Activated T-cell treated with anti-CD3 and anti-CD28 coated beads, Interleukin-2, amount 50 U/mL, for 4 hours (primary cell): ENCODE measurements at places on chromosomes 6 and 20.

DNA sequence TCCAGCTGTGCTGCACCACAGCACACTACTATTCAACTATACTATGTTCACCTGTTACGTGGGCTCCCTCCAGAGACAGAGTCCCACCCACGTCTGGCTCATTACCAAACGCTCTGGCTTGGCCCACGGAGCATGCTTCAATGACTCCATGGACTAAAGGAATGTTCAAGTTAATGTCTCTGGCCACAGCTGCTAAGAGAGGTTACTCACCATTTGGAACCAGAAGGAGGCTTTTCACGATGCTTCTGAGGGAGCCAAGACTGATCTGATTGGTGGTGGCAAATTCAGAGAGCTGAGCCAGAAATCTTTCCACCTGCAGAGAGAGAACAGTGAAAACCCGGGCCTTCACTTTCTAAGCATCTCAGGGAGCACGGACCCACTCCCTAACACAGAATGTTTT lies 15.6 kb downstream of the COMMD7 start:
- DNase-seq, result no peak

GRCh38 chr20:18466574-18466893 lies 296 bp downstream of the DZANK1 start:
- no peak for DNase-seq

- no peak for DNase-seq
Measured at GRCh38 chr6:15501826-15502445, 160.9 kb downstream of the DTNBP1 start.

- DNase-seq, result no peak
Measured at GRCh38 chr6:24822696-24823095, 24.0 kb upstream of the ARMH2 start.

DNA sequence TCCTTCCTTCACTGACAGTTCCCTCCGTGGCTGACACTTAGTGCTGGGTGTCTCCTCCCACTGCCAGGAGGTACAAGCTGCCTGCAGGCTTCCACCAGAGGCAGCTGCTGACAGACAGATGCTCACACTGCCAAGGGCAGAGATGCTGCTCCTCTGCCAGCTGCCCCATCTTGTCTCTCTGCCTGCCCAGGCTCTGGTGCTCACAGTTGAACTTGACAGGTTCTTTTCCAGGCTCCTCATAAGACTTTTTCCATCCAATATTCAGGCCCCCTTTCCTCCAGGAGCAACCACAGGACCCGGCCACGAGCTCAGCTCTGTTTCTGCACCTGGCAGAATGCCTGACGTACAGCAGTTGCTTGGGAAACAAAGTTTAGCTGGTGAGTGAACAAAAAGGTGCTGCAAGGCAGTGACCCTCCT lies 79.8 kb downstream of the PSMB1 start:
- no peak for DNase-seq

DNA sequence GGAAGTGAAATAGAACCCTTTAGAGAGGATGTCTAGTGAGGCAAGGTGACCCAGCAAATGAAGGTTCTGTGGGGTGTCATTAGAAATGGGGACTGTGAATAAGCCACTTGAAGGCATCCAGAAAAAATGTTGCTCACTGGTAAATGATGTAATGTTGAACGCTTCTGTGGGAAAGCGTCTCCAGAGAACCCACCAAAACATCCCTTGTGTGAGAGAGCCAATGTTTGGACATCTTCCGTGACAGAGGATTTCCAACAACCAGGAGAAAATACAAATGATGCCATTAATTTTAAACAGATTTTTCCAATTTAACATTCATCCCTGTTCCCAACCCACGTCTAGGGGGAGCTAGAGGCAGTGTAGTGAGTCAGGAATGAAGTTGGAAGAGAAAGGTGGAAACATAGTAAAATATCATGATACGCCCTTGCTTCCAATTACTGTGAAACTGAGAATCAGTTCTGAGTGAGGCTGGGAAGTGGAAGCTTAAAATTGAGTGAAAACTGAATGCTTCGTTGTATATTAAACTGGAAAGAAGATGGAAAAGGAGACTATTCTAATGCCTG lies 584.2 kb downstream of the CD109 start:
- no peak for DNase-seq

- no peak for DNase-seq
Measured at GRCh38 chr20:38601216-38602184, at the start of gene ARHGAP40. Gene ARHGAP40, plus strand, starts transcription at chr20:38601809.

GRCh38 chr6:97282238-97282725 lies 734 bp downstream of the MMS22L start:
- no peak for DNase-seq

- no peak for DNase-seq
Measured at GRCh38 chr20:3749689-3750531, 17.4 kb downstream of the HSPA12B start.

- no peak for DNase-seq
Measured at GRCh38 chr6:153135681-153136080, 4.6 kb upstream of the RGS17 start.

DNA sequence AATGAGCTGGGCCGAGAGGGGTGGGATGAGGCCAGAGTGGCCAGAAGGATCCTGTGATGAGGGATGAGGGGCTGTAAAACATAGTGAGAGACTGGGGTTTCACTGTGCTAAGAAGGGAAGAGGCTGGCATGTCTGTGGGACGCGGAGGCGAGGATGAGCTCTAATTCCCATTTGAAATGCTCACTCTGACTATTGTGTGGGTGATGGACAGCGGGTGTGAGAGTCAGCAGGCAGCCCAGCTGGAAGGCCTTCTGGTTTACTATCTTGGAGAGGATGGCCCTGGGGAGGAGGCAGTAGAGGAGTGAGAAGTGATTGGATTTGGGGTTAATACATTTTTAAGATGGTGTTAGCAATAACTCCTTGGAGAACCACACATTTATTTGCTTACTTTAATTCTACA lies 9.5 kb upstream of the MICA start:
- DNase-seq, result no peak

- DNase-seq, result no peak
Measured at GRCh38 chr20:37418591-37419109, 72.7 kb downstream of the SRC start.

DNA sequence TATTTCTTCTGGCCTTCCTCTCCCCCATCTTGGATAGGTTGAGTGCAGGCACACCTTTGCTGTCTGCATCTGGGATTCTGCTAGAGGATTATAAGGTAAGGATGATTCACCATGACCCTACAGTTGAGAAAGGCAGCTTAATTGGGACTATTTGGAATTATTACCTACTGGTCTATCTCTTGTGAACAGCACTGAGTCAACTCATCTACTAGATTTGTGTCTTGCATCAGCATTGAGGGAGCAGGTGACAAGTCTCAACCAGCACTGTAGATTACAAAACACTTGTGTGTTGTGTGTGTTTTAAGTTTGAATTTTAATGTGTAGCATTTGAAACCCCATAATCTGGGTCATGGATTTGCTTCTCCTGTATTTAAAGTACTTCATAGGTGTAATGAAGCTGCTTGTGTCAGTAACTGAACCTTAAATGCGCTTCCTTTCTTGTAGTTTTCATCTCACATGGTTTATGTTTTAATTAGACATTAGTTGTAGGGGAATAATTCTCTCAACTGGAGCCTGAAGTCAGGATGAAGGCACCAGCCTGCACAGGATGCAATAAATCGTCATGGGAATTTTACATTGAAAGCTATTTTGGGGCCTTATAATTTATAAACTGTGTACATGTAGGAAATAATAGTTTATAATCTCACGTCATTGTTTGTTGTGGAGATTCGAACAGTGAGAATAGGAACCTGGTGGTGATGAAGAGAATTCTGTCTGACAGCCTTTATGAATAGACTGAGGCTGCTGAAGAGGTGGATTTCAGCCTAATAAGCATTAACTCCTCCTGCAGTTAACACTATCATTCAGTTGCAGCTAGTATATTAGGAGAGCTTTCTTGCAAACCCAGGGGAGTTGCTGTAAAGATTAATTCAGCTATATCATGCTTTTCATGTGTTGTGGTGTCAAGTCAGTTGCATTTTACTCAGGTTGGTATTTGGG lies 125.1 kb downstream of the JARID2 start:
- DNase-seq, result no peak

DNA sequence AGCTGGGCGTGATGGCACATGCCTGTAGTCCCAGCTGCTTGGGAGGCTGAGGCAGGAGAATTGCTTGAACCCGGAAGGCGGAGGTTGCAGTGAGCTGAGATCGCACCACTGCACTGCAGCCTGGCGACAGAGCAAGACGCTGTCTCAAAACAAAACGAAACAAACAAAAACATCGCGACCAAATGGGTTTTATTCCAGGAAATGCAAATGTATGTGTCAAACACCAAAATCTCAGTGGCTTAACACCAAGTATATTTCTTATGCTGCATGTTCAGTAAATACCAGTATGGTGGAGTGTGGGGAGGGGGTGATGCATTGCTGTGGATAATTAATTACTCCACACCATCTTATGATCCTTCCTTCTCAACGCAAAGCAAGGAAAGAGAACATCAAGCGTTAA lies 28.1 kb downstream of the ACTR5 start:
- no peak for DNase-seq

GRCh38 chr20:51208162-51208561 lies 185.3 kb upstream of the KCNG1 start:
- DNase-seq, result no peak

DNA sequence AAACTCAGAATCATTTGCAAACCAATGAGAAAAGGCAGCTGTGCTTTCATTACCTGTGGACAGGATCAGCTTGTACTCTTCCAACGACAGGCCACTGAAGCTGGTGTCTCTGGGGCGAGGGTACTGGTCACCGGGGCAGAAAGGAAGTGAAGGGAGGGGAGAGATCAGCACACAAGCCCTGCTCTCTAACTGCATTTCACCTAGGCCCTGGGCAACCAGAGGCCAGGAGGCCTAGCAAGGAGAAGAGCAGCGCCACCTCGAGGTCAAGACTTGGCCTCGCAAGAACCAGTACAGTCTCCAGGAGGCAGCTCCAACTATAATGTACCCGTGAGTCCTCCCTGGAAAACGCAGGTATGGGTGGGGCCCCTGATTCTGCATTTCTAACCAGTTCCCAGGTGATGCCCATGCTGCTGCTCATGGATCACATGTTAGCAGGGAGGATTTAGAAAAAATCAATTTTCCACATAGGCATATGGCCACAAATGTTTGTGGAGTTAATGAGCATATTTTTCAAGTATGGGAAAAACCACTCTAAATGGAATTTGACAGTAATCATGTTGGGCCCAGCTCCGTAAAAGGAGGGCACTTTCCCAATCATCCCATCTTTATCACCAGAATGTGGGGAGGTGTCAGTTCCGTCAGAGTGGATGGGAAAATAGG lies 11.0 kb downstream of the UQCC2 start:
- DNase-seq, result peak; percentile 65

- DNase-seq, result no peak
Measured at GRCh38 chr6:83057705-83058321, 7.8 kb downstream of the UBE3D start.

GRCh38 chr6:108651340-108652227 lies 90.9 kb downstream of the FOXO3 start:
- no peak for DNase-seq

- peak; percentile 53 for DNase-seq
Measured at GRCh38 chr20:44747166-44748004, 1.7 kb downstream of the KCNK15 start.

DNA sequence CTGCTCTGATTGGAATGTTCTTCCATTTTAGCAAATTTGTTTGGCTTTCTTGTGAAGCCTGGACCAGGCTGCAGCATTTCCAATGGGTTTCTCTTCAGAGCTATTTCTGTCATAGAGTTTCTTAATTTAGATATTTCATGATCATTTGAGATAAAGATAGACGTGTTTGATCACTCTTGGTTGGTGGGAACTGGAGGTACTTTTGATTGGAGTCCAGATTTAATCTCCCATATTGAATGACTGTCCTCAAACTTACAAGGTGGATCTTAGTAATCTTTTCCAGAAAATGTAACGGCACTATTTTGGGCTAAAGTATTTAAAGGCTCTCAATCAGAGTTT lies 29.2 kb downstream of the RNF144B start:
- no peak for DNase-seq

DNA sequence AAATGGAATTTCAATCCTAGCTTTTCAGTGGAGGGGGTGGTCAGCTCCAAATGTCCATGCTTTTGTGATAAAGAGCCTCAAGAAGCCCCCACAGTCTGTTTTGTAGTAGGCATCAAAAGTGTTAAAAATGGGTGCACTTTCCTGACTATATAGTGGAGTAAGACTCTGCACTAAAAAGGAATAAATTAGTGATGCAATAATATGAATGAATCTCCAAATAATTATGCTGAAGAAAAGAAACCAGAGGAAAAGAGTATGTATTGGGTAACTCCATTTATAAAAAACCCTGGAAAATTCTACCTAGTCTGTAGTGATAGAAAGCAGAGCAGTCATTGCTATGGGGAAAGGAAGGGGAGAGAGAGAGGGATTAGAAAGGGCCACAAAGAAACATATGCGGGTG lies 310.4 kb upstream of the SUPT3H start:
- no peak for DNase-seq

GRCh38 chr20:5395932-5396727 lies 79.4 kb upstream of the PROKR2 start:
- no peak for DNase-seq

GRCh38 chr20:62617711-62618483 lies 24.4 kb upstream of the SLCO4A1 start:
- DNase-seq, result peak; percentile 58

- DNase-seq, result no peak
Measured at GRCh38 chr6:105484238-105485161, 81.6 kb upstream of the PREP start.

GRCh38 chr20:49297605-49298530 lies 20.0 kb upstream of the ZNFX1 start:
- no peak for DNase-seq

- no peak for DNase-seq
Measured at GRCh38 chr20:62603907-62604785, 38.2 kb upstream of the SLCO4A1 start.

DNA sequence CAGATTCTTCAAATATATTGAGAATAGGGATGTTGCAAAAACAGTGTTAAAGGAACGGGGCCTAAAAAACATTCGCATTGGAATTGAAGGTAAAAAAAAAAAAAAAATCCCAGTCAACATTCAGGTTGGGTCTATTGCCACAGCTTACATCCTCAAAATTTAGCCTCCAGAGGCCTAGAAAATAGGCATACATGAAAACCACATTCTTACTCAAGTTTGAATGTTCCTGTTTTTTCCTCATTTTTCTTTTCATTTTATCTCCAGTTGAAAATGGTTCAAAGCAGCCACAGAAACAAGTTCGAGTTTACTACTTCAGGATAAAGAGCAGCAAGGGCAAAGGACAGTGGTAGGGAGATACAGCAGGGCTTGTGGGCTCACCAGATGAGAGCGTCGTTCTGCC lies 41.9 kb downstream of the KCTD20 start:
- DNase-seq, result no peak

GRCh38 chr20:387520-387919 lies 7.0 kb downstream of the TRIB3 start:
- DNase-seq, result no peak
